SJSA1 (cell line): ENCODE measurements at places on chromosomes 5 and 9. TPM values are rescaled to one million over a fixed set of nuclear protein-coding genes. Genes with fewer than 3 reads are reported as not detected.

GRCh38 chr5:123819386-123819785, 307.4 kb downstream of the CSNK1G3 start:
- no peak for DNase-seq

DNA sequence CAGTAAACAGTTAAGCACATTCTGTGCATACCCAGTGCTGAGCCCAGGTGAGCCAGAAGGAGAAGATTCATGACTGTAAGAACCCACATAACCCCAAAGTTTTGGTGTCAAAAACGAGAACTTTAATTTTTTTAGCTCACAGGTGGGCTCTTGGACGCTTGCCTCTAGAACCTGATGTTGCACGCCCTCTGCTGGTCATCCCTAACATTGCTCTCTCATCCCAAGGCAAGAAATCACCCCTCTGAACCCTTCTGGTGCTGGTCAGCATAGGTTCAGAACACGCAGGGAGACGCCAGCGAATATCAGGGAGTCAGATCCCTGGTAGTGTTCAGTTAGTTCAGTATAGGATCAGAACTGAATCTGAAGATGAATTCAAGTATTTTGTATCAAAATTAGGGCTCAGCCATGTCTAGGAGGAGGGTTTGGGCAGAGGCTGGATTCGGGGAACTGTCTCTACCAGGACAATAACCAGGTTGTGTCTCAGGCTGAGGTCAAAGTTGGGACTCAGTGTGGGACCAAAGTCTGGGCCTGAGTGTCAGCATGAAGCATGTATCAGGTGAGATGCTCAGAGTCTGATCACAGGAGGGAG, 4.1 kb upstream of the DNAJB5 start:
- peak; percentile 23 for DNase-seq

GRCh38 chr9:133347985-133348717, at the start of the genes MED22 and RPL7A:
Gene MED22 (minus strand): TSS chr9:133348131. CDS start chr9:133346662, 1,469 bp downstream.
Gene RPL7A (plus strand): TSS chr9:133348218. CDS start chr9:133348244, 26 bp downstream.
- DNase-seq: peak; percentile 91

DNA sequence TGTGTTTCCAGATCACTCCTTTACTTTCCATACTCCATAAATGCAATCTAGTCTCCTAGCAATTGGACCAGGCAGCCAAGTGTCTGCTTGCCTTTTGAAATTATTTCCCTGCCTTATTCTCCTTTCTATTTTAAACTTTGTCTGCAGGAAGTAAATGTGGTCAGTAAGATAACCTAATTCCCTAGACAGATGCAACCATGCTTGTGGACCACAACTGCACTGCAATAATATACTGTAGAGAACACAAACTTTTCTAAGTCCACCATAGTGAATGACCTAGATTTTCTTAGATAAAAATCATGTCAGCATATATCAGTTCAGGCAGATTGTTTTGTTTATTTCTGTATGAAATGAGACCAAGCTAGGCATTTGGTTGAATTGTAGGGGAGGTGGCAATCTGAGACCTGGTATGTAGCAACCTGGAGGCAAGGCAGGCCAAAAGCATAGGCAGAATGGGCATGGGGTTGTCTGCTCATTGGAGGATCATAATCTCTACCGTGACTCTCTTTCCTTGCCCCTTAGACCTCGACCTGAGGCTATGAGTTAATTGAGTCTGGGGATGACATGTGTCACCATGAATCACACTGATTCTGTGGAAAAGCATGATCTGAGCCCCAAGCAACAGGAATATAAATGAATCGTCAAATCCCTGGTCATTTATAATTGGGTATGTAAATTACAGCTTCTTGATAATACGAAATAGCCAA, 20.7 kb downstream of the ACTL7B start:
- DNase-seq: no peak

DNA sequence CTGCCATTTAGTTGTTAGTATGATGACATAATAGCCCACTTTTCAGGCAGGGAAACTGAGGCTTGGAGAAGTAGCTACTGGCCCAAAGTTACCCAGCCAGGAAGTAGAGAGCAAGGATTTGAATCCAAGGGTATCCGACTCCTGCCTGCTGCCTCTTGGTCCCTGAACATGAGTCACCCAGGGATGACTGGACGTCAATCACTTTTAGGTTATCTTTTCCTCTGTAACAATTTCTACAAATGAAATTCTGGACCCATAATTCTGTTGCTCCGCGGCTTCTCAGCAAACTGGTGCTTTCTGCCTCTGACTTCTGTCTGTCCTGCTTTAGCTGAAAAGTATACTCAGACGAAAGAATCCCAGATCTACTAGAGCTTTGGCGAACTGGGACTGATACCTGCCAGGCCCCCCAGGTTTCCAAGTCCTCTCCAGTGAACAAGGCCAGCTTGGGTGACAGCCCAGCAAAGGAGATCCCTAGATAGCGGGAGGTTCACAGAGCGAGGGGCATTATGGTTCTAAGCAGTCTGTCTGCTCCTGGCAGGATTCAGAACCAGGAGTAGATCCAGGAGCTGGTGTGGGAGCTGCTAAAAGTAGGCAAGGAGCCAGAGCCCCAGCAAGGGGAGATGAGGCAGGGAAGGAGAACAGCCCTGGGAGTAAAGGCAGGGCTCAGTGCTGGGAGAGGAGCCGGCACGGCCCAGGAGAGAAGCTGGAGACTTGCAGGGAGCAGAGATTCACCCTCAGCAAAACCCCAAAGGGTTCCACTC, 20.6 kb downstream of the OLFML2A start:
- DNase-seq: no peak

The ORM1 gene
- total RNA-seq: not detected in 2 replicates

The NR6A1 gene
- total RNA-seq: 0.88 and 1.0 TPM in 2 replicates
